Jurkat, Clone E6-1 (cell line): ENCODE measurements at places on chromosomes 12 and 14.

DNA sequence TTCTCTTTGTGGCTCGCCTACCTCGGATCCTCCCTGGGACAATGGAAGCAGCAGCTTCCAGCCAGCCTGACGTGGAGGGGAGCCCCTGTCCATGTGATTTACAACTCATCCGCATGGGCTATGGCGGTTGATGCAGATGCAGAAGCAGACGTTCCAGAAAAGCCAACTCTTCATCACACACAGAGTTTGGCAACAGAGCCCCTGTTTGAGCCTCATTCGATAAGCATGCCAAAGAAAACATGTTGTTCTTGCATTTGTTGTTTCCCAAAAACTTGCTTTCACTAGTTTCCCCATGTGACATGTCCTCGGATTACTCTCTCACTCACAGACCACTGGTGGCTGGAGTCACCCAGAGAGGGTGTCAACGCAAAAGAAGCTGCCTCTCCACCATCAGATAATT is 16.4 kb upstream of the TC2N start:
- no peak for DNase-seq

DNA sequence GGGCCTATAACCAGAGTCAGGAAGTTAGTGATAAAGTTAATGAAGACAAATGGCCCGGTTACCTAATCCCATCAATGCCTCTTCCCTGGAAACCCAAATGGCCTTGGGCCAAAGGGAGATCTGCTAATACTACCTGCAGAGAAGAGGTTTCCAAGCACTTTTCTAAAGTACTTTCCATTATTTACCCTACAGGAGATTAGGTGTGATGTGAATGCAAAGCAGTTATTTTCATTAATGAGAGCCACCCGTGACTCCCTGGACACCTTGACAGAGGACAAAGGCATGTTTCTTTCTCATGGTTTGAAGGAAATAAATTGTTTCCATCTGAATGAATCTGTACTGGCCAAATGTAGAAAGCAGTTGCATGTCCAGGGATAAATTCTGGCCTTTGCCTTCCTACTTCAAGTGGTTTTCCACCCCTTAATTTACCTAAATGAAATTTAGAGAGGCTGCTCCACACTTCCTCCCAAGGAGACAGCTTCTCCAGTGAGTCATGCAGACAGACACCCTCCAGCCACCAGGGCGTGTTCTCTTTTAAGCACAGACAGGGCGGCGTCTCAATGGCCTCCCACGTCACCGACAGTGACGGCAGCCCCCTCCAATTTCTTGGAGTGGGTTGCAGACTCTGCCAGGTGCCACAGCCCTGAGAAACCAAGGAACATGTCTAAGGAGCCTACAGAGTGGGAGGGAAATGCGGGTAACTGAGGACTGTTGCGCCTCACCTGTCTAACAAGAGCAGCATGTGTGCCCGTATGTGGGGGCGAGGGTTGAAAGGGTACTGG is 43.9 kb upstream of the GNPNAT1 start:
- DNase-seq = no peak

- DNase-seq = no peak
These were observed 55.2 kb downstream of the SLC38A4 start for GRCh38 chr12:46770501-46771183.

DNA sequence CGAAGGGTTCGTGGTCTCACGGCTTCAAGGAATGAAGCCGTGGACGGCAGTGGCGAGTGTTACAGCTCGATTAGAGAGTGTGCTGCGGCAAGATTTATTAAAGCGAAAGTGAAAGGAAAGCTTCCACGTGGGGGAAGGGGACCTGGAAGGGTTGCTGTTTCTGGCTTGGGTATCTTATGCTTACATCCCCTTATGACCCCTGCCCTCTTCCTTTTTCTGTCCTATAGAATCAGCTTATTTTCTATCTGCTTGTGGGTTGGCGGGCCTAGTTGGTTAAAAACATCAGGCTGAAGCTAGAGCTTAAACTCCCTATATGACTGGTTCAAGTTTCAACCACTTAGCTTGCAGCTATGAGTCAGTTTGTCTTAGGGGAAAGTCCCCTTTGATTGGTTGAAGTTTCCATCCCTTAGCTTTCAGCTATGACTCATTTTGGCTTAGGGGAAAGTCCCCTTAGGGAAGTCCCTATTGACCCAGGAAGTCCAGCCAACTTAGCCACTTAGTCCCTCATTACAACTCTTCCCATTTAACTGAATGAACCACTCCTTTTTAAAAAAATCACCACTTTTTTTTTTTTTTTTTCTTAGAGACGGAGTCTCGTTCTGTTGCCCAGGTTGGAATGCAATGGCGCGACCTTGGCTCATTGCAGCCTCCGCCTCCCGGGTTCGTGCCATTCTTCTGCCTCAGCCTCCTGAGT is 1494.7 kb upstream of the TMEM132C start:
- no peak for DNase-seq

DNA sequence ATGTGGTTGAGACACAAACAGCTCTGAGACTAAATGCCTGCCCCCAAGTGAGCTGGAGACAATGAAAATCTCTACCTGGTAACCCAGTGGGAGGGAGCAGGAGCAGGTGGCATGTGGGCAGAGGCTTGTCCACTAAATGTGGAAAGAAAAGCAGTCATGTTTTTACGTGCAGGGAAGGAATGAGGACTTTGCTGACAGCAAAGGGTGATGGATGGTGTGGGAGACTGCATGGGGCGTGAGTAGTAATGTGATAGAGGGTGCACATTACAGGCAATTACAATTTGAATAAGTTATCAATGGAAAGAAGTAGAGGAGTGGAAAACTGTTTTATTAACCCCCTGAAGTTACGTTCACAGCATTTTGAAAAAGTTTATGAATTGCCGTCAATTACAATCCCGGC is 176.6 kb downstream of the NRXN3 start:
- no peak for DNase-seq

GRCh38 chr14:81691931-81692330 is 158.3 kb upstream of the SEL1L start:
- DNase-seq = no peak

DNA sequence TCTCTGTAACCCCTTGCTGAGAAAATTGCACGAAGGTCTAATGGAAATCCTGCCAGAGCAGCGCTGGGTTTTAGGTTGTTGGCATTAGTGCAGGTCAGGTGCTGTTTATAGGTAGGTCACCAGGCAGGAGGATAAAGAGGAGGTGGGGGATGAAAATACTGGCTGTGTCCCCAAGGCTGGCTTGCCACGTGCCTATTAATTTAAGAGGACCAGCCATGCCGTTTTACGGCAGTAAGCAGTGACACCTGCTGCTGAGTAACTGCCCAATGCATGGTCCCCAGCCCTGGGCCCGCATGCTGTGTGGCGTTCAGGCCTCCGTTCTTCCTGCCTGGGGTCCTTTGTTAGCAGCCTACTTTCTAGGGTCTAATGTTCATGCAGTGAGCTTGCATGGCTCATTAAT is 67.2 kb downstream of the WDR20 start:
- no peak for DNase-seq

DNA sequence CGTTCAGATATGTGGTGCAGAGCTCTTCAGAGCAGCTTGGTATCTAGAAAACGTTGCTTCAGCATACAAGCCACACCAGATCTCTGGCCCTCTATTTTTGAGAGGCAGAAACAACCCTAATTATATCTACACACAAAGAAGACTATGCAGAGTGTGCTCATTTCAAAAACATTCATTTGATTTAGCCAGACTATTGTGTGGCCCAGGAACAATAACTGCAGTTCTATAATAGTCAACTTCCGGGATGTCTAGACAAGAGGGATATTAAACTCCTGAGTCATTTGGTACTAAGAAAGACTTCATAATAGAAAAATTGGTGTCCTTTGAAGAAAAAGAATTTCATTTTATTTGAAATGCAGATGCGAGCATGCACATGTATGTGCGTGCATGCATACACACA is 153.8 kb downstream of the PELI2 start:
- DNase-seq = no peak

GRCh38 chr12:91335699-91336098 is 153.1 kb upstream of the DCN start:
- DNase-seq = no peak

DNA sequence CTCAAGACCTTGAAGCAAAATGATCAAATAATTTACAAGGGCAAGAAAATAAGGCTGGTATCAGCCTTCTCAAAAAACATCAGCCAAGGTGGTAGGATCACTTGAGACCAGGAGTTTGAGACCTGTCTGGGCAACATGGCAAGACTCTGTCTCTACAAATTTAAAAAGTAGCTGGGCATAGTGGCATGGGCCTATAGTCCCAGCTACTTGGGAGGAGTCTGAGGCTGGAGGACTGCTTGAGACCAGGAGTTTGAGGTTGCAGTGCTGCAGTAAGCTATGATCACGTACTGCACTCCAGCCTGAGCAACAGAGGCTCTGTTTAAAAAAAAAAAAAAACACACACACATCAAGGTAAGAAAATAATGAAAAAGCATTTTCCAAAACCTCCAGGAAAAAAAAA is 22.1 kb downstream of the SEC23A start:
- no peak for DNase-seq

- no peak for DNase-seq
These were observed 307.2 kb upstream of the SFSWAP start for GRCh38 chr12:131403676-131404075.
